ENCODE measurements at places on chromosomes 7 and 10. TPM values are rescaled to one million over a fixed set of nuclear protein-coding genes. Genes with fewer than 3 reads are reported as not detected.

TSPAN12 gene
- total RNA-seq, result 4.7 TPM

TFPI2 gene
- not detected for total RNA-seq

OPALIN gene
- total RNA-seq, result not detected

PSMC2 gene
- 104 TPM for total RNA-seq

VAX1 gene
- total RNA-seq, result 2.5 TPM

C10orf53 gene
- total RNA-seq, result not detected

WNT8B gene
- total RNA-seq, result 0.31 TPM

IL15RA gene
- total RNA-seq, result not detected

ASB15 gene
- total RNA-seq, result not detected

ATRNL1 gene
- 468 TPM for total RNA-seq

CDC14C gene
- total RNA-seq, result not detected

PCDH15 gene
- 14.7 TPM for total RNA-seq

GRM3 gene
- total RNA-seq, result 133 TPM

URGCP gene
- total RNA-seq, result 37.2 TPM

CFAP58 gene
- total RNA-seq, result 0.94 TPM

UBE2D1 gene
- total RNA-seq, result 60.1 TPM

PLEKHS1 gene
- total RNA-seq, result not detected

AKR1B1 gene
- 52.3 TPM for total RNA-seq

GPR15LG gene
- not detected for total RNA-seq

FAS gene
- total RNA-seq, result 1.9 TPM

SFRP4 gene
- total RNA-seq, result 1.6 TPM

GRM8 gene
- 5.3 TPM for total RNA-seq

DNA2 gene
- 26.6 TPM for total RNA-seq

RGR gene
- 0.31 TPM for total RNA-seq

SPRN gene
- total RNA-seq, result 13.1 TPM

PDSS1 gene
- total RNA-seq, result 12.5 TPM

RBP4 gene
- total RNA-seq, result 5.6 TPM

OR2A7 gene
- 0.94 TPM for total RNA-seq

SFMBT2 gene
- 12.5 TPM for total RNA-seq

NEUROG3 gene
- not detected for total RNA-seq

TRDMT1 gene
- 43.2 TPM for total RNA-seq

VGF gene
- total RNA-seq, result 9.4 TPM

SPDYE8 gene
- total RNA-seq, result not detected

CPA2 gene
- total RNA-seq, result not detected

MYO1G gene
- 0.63 TPM for total RNA-seq

CBLL1 gene
- 38.2 TPM for total RNA-seq

SLC29A4 gene
- 24.4 TPM for total RNA-seq

LCOR gene
- total RNA-seq, result 160 TPM

CFAP43 gene
- 10.3 TPM for total RNA-seq

ABCB4 gene
- total RNA-seq, result 4.1 TPM

SPDYE2B gene
- not detected for total RNA-seq

ATAD1 gene
- total RNA-seq, result 58.2 TPM

Data from parietal lobe (tissue), 2 donors.